ENCODE measurements at places on chromosomes 16 and 17. TPM values are rescaled to one million over a fixed set of nuclear protein-coding genes. Genes with fewer than 3 reads are reported as not detected.

DNA sequence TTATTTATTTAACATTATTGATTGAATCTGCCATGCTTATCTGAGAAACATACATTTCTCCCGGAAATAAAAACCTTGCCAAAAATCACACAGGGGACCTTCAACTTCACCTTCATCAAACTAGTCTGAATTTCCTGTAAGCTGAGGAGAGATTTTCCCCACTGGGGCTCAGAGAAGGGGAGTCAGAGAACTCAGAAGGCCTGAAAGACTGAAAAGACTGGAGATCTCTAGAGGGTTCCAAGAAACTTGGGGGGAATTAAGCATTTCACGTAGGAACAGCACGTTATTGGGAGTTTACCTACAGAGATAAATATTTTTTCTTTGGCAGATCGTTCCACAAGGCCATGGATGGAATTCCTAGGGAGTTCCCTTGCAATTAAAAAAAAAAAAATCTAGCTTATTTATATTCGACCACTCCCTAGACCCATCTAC, 528 bp upstream of the NOL11 start:
- peak overlapping the region; percentile 78 for H3K4me3 ChIP-seq
- H3K36me3 ChIP-seq, result no peaks in the 10 kb centered on the region
- peak overlapping the region; percentile 91 for H3K27ac ChIP-seq
- no peak for DNase-seq
- H3K4me1 ChIP-seq, result no peaks in the 10 kb centered on the region
- H3K27me3 ChIP-seq, result no peaks in the 10 kb centered on the region

Gene ENO3
- total RNA-seq, result 5.9 TPM

GRCh38 chr16:72985995-72986394, 61.9 kb downstream of the ZFHX3 start:
- no peaks in the 10 kb centered on the region for H3K36me3 ChIP-seq
- no peaks in the 10 kb centered on the region for H3K27me3 ChIP-seq
- peak overlapping the region; percentile 91 for H3K27ac ChIP-seq
- no peak overlapping the region for H3K4me3 ChIP-seq
- peak; percentile 90 for DNase-seq

- H3K27ac ChIP-seq, result peak overlapping the region; percentile 91
- H3K4me1 ChIP-seq, result no peaks in the 10 kb centered on the region
- no peaks in the 10 kb centered on the region for H3K27me3 ChIP-seq
- peak; percentile 98 for DNase-seq
Measured at GRCh38 chr17:49565948-49566491, 9.7 kb upstream of the NXPH3 start.

- no peaks in the 10 kb centered on the region for H3K4me1 ChIP-seq
- no peaks in the 10 kb centered on the region for H3K36me3 ChIP-seq
- DNase-seq, result no peak
- no peak overlapping the region for H3K4me3 ChIP-seq
Measured at GRCh38 chr16:83554096-83554495, 253.7 kb upstream of the HSBP1 start.

DNA sequence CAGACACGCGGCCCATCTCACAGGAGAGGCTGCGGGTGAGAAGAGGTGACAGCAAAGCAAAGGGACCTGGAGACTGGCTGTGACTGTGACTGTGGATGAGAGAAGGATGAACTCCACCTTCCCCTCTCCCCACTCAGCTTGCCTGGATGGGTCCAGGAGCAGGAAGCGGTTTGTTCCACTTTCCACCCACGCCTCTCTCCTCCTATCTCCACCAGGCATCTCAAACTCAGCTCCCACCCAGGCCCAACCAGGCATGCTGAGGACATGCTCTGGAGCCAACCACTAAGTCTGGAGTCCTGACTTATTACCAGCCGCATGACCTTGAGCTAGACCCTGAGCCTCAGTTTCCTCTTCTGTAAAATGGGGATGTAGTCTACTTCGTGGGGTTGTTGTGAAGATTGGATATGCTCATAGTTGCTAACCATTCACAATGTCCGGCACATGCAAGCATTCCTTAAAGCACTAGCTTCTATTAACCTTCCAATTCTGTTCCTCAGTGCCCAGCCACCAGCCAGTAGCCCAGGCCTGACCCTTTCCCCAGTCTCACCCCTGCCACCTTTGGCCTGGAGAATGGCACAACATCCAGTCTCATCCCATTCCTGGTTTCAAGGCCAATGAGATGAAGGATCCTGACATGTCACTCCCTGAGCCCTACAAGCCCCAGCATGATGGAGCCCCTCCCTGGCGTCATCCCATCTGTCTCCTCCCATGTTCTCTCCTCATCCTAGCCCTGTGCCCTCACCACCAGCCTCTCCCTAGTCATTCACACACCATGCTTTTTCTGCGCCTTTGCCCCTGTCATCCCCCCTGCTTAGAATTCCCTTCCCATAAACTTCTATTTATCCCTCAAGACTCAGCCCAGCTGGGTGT, 2.3 kb downstream of the GAS2L2 start:
- no peaks in the 10 kb centered on the region for H3K36me3 ChIP-seq
- no peak overlapping the region for H3K27ac ChIP-seq
- peaks cover 19% of the 10 kb centered on the region for H3K4me1 ChIP-seq
- H3K4me3 ChIP-seq, result no peak overlapping the region
- DNase-seq, result no peak

Gene CCL8
- 1.6 TPM for total RNA-seq

Gene PIMREG
- total RNA-seq, result not detected

DNA sequence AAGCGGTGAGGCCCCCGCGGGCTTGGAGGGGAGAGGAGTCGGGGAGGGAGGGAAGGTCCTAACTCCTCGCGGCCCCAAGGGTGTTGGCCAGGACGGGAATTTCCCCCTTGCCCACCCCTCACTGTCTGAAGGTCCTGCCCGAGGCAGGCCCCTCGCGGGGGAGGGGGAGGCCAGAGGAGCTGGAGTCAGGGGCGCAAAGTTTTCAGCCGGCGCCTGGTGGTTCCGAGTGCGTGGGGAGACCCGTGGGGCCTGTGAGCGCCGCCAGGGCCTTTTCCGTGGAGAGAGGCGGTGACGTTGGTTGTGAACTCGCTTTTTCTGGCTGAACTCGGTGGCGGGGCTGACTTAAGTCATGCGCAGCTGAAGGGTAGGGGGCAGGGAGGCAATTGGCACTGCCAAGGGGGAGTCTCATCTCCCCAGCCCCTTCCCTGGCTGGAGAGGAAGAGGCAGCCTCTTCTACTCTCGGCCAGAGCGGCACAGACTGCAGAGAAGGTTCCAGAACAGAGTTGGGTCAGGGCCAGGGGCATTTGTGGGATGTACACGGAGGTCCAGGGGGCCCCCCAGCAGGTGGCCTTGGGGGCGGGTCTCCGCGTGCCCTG, 1.5 kb downstream of the CACNA1H start:
- H3K36me3 ChIP-seq, result no peaks in the 10 kb centered on the region
- H3K27ac ChIP-seq, result peak overlapping the region; percentile 90
- H3K4me3 ChIP-seq, result peak overlapping the region; percentile 80
- H3K4me1 ChIP-seq, result peaks cover 82% of the 10 kb centered on the region
- H3K27me3 ChIP-seq, result peaks cover 25% of the 10 kb centered on the region
- peak; percentile 89 for DNase-seq

Gene CFAP97D1
- total RNA-seq, result not detected

- H3K27ac ChIP-seq, result no peak overlapping the region
- no peaks in the 10 kb centered on the region for H3K27me3 ChIP-seq
- H3K4me3 ChIP-seq, result no peak overlapping the region
- DNase-seq, result no peak
- peaks cover 28% of the 10 kb centered on the region for H3K36me3 ChIP-seq
- H3K4me1 ChIP-seq, result peaks cover 13% of the 10 kb centered on the region
Measured at GRCh38 chr16:1458977-1459341, 14.6 kb upstream of the CCDC154 start.

Gene CTF1
- total RNA-seq, result 4.8 TPM

Gene FBXL16
- total RNA-seq, result 1.6 TPM

- peak overlapping the region; percentile 52 for H3K4me3 ChIP-seq
- no peaks in the 10 kb centered on the region for H3K4me1 ChIP-seq
- DNase-seq, result peak; percentile 88
Measured at GRCh38 chr17:35373984-35374765, 754 bp upstream of the SLFN11 start.

GRCh38 chr17:49592263-49592662, 16.6 kb downstream of the NXPH3 start:
- H3K4me3 ChIP-seq, result no peak overlapping the region
- no peaks in the 10 kb centered on the region for H3K4me1 ChIP-seq
- DNase-seq, result peak; percentile 39
- H3K27ac ChIP-seq, result peak overlapping the region; percentile 27

DNA sequence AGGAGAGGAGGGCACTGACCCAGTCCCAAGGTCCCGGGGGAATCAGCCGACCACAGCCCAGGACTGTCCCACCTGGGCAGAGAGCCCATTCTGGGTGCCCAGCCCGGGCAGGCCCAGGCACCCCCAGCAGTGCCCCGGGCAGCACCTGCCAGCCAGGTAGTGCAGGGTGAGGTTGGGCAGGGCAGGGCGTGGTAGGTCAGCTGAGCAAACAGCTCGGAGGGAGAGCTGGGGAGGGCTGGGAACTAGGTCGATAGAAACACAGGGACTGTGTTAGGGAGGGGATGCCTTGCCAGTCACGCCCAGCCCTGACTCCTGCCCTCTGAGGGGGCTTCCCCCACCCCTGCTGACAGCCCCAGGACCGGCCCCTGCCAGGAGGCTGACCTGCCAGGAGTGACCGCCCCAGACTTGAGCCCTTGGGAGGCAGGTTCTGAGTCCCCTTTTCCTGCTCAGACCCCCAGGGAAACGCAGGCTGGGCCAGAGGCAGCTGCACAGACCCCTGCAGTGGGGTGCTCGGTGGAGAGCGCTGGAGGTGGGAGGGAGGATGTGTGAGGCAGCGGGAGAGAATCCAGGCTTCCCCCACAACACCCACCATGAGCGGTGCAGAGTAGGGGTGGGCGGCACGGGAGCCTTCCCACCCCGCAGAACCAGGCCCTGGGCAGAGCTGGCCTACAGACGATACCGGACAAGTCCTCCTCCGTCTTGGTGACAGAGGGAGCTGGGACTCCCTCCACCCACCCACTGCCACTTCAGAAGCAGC, 4.7 kb downstream of the HS3ST6 start:
- no peak overlapping the region for H3K27ac ChIP-seq
- no peak for DNase-seq
- peaks cover 40% of the 10 kb centered on the region for H3K27me3 ChIP-seq
- H3K4me3 ChIP-seq, result no peak overlapping the region
- H3K4me1 ChIP-seq, result peaks cover 3% of the 10 kb centered on the region

- peak overlapping the region; percentile 99 for H3K27ac ChIP-seq
- no peak overlapping the region for H3K4me3 ChIP-seq
- peaks cover 36% of the 10 kb centered on the region for H3K36me3 ChIP-seq
- peaks cover 62% of the 10 kb centered on the region for H3K4me1 ChIP-seq
- no peaks in the 10 kb centered on the region for H3K27me3 ChIP-seq
- DNase-seq, result no peak
Measured at GRCh38 chr16:31474773-31475738, 3.1 kb downstream of the TGFB1I1 start.

GRCh38 chr17:47993964-47994363, 23.1 kb downstream of the CDK5RAP3 start:
- H3K4me3 ChIP-seq, result no peak overlapping the region
- no peaks in the 10 kb centered on the region for H3K36me3 ChIP-seq
- no peak for DNase-seq
- no peak overlapping the region for H3K27ac ChIP-seq
- no peaks in the 10 kb centered on the region for H3K27me3 ChIP-seq
- no peaks in the 10 kb centered on the region for H3K4me1 ChIP-seq

DNA sequence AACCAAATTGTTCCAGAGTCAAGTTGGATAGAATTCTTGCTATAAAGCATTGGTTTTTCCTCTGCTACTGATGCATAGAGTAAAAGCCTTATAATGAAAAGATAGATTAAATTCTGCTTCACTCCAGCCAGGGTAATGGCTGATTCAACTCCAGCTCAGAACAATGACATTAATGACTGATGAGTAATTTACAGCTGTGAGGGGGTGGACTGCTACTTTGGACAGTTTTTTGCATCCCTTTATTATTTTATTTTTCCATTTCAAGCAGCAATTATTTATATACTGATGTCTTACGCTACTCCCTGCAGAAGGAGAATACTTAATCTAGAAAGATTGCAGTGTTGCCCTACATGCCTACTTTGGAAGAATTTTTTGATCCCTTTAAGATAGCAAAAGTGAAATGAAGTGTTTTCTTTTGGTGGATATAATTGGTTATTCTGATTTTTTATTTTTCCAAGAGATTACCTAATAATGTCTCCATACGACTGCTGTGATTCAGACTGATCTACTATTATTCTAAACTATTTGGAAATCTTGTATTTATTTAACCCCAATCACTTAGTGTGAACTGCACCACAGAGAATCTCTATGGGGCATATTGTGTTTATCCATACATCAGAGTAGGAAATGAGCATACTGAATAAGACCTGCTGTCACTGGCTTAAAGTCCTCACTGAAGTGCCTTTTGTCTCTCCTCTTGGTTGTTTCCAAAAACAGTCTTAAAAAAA, 149.5 kb downstream of the TRIM37 start:
- H3K4me3 ChIP-seq, result no peak overlapping the region
- no peak overlapping the region for H3K27ac ChIP-seq
- no peaks in the 10 kb centered on the region for H3K4me1 ChIP-seq
- no peaks in the 10 kb centered on the region for H3K27me3 ChIP-seq
- no peaks in the 10 kb centered on the region for H3K36me3 ChIP-seq

Gene MYH13
- total RNA-seq, result not detected

Gene BPTF
- total RNA-seq, result 86.3 TPM

Gene KCNH4
- not detected for total RNA-seq

- H3K27me3 ChIP-seq, result no peaks in the 10 kb centered on the region
- no peak for DNase-seq
- no peaks in the 10 kb centered on the region for H3K36me3 ChIP-seq
- H3K4me3 ChIP-seq, result no peak overlapping the region
- H3K27ac ChIP-seq, result no peak overlapping the region
Measured at GRCh38 chr16:64397945-64398508, 723.8 kb downstream of the CDH11 start.

DNA sequence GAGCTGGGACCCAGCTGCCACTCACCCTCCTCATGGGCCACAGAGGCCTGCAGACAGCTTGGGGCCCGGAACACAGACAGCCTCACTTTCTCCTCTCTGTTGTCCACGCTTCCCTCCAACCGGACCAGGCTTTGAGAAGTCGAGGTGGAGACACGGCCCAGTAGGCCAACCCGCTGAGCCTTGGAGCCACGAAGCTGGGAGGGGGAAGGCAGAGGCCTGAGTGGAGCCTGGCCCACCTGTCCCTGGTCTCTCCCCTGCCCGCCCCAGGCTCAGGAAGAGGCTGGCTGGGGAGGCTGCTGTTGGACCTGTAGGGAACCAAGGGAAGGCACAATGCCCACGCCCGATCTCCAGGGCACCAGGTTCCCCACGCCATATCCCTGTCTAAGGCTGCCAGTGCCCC, 48.1 kb downstream of the RMI2 start:
- no peaks in the 10 kb centered on the region for H3K4me1 ChIP-seq
- H3K27me3 ChIP-seq, result no peaks in the 10 kb centered on the region
- DNase-seq, result peak; percentile 63
- H3K27ac ChIP-seq, result no peak overlapping the region
- no peak overlapping the region for H3K4me3 ChIP-seq

Gene ACADVL
- total RNA-seq, result 569 TPM
